ENCODE measurements at places on chromosomes 4 and X.

GRCh38 chrX:134388161-134389109 is 71.5 kb upstream of the HPRT1 start:
- no peak for DNase-seq

GRCh38 chr4:10622728-10623127 is 61.8 kb downstream of the CLNK start:
- DNase-seq = no peak

GRCh38 chrX:136529795-136530194 is 2.2 kb upstream of the VGLL1 start:
- no peak for DNase-seq

DNA sequence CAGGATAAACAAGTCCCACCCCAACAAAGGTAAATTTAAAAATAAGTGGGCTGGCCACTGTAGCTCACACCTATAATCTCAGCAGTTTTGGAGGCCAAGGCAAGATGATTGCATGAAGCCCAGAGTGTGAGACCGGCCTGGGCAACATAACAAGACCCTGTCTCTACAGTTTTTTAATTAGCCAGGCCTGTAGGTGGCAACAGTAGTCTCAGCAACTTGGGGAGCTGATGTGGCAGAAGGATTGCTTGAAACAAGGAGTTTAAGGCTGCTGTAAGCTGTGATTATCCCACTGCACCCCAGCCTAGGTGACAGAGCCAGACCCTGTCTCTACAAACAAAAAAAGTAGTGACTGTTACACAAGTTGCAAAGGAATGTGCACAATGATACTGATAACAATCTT is 74.6 kb upstream of the FAAH2 start:
- DNase-seq = no peak

DNA sequence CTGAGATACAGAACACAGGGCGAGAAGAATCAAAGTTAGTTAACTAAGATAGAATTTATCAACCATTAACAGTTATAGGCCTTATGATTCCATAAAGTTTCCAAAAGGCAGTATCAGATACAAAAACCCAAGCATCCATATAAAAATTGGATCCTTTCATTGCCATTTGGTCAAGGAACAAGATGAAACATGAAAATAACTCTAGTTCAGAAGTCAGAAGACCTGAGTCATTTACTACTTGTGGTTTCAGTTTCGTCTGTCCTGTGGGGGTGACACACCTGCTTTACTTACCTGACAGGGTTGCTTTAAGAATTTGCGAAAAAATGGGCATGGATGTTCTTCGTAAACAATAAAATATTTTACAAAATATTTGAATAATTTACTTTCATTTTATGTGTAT is 130.8 kb downstream of the ANAPC10 start:
- no peak for DNase-seq

DNA sequence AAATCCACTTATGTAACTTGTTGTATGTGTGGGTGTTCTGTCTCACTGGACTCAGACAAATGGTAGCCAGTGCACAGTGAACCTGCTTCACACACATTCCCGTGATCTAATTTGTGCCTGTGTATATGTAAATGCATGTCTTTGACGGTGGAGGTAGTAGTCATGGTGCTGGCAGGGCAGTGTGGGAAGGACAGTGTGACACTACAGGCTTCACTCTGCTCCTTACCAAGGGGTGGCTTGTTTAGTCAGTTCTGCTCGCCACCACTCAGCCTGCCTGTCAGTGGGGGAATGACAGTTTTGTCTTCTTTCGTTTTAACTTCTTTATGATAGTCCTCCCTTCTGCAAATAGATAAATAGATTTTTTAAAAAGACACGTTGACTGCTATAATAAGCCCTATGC is 17.7 kb upstream of the PAQR3 start:
- DNase-seq = no peak

- DNase-seq = no peak
These were observed 677 bp upstream of the CYP4V2 start for GRCh38 chr4:186190581-186191199.

GRCh38 chr4:105092356-105092755 is 54.3 kb upstream of the TET2 start:
- DNase-seq = no peak

DNA sequence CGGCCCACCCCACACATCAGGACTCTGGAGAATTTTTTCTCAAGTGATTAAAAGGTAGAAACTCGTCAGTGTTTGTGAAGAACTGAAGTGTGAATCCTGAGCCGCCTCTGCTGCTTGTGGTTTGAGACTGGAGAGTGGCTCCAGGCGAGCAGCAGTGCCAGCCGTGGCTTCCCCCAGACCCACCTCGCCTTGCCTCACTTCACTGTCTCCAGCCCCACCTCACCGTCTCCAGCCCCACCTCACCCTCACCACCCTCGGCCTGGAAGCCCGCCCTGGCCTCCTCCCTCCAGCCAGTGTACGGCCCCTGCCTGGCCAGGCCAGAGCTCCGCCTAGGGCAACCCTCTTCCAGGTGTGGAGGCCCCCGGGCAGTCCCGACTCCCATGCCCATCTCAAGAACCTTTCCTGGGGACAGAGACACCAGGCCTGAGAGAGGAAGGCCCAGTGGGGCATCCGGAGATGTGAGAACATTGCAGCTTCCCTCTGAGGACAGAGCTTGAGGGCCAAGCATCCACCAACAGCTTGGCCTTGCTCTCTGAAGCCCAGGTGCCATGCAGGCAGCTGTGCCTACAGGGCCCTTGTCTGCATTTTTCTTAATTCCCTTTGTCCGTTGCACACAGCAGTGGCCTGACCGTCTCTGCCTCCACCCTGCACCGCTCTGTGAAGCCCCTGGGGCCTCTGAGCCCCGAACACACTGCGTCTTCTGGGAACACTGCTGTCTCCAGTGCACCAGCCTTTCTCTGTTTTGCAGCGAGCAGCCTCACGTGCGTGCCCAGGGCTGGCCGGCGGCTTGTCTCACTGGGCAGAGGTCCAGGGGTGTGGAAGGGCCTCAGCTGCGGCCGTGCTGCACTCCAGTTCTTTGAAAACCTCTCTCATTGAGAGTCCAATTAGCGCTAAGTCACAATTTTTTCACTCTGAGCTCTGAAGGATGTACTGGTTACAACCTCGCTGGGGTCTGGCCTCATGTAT is 13.8 kb downstream of the SH3BP2 start:
- no peak for DNase-seq

- no peak for DNase-seq
These were observed 75.7 kb downstream of the CPEB2 start for GRCh38 chr4:15077969-15078368.

- no peak for DNase-seq
These were observed 3.8 kb downstream of the TET2 start for GRCh38 chr4:105150503-105150902.

- DNase-seq = no peak
These were observed 76.2 kb upstream of the GRXCR1 start for GRCh38 chr4:42816189-42816879.

DNA sequence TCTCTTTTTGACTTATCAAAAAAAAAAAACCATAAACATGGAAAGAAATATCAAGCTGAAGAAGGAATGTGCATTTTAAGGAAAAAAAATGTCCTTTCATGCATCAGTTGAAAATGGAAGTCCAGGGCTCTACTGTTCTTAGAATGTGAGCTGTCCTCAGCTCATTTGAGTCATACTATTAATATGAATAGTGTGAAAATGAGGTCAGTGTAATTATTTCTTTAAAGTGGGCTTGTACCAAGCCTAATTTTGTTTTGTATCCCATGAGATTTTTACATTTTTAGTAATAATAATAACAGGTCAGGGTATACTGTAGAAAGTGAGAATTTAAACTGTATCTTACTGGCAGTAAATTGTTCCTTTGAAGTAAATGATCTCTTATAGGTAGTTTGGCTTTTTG is 148.5 kb downstream of the NAA11 start:
- DNase-seq = no peak

DNA sequence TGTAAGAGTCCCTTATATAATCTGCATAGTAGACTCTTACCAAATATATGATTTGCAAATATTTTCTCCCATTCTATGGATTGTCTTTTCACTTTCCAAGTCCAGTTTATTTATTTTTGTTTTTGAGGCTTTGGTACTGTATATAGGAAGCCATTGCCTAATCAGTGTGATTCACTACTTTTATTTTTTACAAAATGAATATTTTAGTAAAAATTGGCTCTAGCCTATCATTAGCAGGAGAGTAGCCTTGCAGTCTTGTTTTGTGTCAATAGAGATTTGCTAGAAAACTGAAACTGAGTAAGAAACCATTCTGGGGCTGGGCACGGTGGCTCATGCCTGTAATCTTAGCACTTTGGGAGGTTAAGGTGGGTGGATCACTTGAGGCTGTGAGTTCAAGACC is 199.9 kb upstream of the MAB21L2 start:
- no peak for DNase-seq

DNA sequence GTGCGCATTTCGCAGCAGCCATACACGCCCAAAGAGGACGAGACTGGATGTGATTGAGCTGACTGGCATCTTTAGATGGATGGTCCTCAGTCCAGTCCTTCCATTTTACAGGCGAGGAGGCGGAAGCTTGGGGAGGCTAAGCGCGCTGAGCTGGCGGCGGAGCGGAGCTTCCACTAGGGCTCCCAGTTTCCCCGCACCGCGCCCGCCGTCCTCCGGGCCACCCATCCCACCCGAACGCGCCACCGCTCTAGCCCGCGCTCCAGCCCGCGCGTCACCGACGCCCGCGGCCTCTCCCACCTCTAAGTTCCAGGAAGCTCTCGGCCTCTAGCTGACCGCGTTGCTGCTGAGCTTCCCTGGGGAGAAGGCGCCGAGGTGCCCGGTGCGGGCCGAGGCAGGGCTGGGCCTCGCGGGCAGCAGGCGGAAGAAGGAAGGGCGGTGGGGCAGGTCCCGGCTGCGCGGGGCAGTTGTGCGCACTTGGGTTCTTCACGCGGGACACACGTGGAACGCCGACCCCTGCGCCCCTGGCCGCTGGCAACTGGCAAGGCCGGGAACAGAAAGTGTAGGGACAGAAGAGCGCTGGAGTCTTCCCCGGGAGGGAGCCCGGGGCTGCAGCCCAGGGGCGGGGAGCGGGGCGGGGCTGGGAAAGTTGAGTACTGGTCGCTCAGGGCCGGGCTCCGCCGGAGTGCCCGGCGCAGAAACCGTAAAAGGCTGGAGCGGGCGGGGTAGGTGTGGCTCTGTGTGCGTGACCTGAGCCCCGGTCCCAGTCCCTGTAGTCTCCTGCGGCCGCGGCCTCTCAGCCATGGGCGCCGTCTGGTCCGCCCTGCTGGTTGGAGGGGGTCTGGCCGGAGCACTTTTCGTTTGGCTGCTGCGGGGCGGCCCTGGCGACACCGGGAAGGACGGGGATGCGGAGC is at the start of gene STBD1:
TSS of gene STBD1 (plus strand) at position 763 of the 911 bp plus-strand sequence. CDS start at position 800, 37 bp downstream.
- no peak for DNase-seq
